ENCODE measurements at places on chromosomes 5 and 9.

DNA sequence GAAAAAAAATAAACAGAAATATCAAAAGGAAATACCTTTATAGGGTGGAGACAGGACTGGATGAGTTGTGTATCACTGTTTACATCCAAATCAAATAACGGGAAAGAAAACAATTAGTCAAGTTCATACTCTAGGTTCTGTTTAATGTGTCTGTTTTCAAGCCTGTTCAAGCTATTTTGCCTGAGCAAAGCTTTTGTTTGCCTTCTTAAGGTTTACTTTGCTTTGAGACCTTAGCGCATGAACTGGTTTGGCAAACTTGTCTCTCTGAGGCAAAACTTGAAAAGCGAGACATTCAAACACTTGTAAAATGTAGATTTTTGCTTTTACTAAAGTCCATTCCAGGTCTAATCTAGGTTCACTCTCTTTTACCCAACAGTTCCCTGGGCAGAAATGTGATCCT lies 174.1 kb upstream of the RFX3 start:
- DNase-seq = no peak

DNA sequence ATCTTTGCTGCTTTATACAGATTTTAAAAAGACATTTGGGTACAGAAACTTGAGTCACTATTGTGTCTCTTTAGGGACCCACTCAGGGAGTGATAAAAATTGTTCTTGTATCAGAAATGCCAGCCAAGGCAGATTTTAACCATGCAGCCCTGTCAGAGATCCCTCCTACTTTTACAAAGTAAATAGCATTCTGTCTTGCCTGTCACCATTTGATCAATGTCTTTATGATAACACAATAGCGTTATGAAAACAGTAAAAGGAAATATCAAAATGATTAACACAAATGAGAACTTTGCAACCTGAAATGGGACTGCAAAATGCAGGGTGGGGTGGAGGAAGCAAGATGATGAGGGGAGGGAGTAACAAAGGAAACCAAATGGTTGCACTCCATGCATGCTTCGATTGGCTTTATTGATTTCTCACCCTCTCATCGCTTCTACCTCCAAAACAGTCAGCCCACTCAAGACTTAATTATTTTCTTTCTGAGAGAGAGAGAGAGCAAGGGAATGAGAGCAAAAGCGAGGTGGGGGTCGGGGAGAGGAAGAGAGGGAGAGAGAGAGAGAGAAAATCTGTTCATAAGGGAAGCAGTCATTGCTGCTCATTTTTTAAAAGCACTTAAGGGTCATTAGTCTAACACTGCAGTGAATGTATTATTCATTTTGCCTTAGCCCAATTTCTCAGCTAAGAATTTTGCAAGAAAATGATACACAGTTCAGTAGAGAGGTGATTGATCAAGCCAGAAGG lies 576.5 kb downstream of the CSNK1G3 start:
- no peak for DNase-seq

GRCh38 chr5:103895738-103896137 lies 333.1 kb upstream of the NUDT12 start:
- DNase-seq = no peak

DNA sequence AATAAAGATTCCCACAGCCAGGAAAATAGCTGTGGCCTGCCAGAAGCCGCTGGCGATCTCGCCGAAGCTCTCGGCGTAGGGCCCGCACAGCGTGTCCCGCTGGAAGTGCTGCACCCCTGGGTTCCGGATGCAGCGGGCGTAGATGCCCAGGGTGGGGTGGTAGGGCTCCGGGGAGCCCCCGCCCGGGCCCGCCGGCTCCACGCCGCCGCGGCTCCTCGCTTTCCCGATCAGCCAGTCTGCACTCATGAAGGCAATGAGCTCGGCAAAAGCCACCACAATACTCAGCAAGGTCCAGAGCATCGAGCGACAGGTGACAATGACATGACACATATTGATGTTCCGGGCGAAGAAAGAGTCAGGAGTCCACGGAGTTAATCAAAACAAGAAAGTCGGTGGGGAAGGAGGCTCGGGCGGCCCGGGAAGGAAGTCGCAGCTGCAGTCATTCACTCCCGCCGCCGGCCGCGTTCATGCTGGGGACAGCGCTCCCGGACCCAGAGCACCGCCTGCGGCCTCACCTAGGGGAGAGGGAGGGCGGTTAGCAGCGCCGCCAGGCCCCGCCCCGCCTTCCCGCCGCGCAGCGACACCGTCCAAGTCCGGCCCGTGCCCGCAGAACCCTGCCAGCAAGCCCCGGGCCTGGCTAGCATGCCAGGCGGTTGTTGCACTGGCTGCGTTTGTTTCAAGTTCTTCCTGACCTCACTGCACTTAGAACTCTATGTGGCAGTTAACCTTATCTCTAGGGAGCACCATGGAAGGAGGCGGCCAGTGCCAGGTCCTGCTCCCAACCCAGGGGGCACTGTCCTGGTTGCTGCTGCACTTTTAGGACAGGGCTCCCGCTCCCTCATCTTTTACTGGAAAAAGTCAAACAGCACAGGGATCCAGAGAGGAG lies 138.4 kb downstream of the LHFPL2 start:
- DNase-seq = peak; percentile 66
